ENCODE measurements at places on chromosomes 7 and 10. TPM values are rescaled to one million over a fixed set of nuclear protein-coding genes. Genes with fewer than 3 reads are reported as not detected.

Gene PRSS37
- not detected for total RNA-seq

Gene ANKRD30A
- total RNA-seq, result not detected

Gene CFAP70
- 0.71 TPM for total RNA-seq

Gene SVIL
- total RNA-seq, result 21.9 TPM

Gene OIT3
- not detected for total RNA-seq

Gene PNLIPRP1
- total RNA-seq, result not detected

Gene KAT6B
- total RNA-seq, result 24.6 TPM
